Activated naive CD8-positive, alpha-beta T cell treated with anti-CD3 and anti-CD28 coated beads, Interleukin-2, amount 50 U/mL, for 16 hours (primary cell): ENCODE measurements at places on chromosomes 2 and 18.

- DNase-seq: no peak
Observed at GRCh38 chr2:78202366-78202765, 680.2 kb upstream of the LRRTM4 start.

- no peak for DNase-seq
Observed at GRCh38 chr2:29229640-29230039, 114.4 kb downstream of the CLIP4 start.

DNA sequence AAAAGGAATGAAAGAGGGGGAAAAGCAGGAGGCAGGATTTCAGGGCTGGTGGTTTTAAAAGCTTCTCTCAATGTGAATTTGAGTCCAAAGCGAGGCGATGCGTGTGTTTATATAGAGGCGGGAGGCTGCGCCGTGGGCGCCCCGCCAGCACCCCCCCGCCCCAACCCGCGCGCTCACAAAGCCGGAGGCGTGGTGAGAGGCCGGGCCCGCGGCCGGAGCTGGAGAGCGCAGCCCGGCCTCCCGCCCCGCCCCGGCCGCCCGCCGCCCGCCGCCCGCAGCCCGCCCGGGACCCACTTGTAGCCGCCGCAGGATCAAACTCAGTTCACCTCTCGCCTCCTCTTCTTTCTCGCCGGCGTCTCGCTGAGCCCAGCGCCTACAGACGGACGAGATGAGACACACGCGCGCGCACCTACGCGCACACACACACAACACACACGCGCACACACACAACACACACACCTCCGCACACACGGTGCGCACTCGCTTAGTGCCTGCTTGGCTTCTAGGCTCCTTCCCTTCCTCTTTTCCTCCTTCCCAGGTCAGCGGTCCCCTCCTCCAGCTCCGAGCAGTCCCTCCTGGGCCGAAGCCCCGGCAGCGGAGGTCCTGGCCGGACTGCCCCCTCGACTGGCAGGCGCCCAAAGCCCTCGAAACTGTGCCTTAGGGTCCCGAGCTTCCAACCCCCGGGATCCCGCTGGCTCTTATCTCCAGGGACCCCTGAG lies 1.3 kb upstream of the CYP26B1 start:
- no peak for DNase-seq

DNA sequence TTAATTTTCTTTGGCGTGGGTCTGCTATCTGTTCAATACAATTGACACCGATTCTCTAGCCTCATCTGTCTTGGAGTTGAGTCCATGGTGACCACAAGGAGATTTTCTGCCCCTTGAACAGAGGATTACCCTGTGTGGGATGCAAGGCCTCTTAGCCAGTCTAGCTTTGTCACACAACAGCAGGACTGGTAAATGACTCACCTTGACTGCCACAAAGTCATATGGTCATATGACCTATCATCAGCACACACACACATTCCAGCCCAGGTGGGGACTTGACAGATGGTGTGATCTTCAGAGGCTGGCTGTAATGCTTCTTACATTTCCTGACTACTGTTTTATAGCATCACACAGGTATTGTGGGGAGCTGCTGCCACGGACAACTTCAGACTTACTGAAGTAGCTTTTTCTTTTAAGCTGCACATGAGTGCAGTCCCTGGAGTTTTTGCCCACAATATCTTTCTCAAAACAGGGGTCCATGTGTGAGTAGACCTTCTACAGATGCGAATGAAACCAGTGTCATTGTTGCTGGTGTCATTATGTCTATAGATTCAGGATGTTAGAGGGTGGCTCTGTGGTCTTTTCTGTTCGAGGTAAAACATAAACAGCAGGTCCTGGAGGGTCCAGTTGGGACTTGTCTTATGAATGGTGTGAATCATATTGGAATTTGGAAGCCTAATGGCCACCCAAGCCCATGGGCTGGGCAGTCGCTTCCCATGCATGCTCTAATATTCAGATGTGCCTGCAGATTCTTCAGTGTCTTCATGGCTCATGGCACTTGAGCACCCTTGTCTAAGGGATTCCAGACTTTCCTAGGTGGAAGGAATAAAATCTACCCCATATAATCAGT lies 18.6 kb upstream of the ACOXL start:
- DNase-seq: no peak

- no peak for DNase-seq
Observed at GRCh38 chr2:168603439-168603961, 147.4 kb downstream of the CERS6 start.

GRCh38 chr2:10741139-10741538 lies 19.7 kb downstream of the ATP6V1C2 start:
- DNase-seq: no peak

GRCh38 chr2:102815285-102815684 lies 53.5 kb downstream of the TMEM182 start:
- no peak for DNase-seq

DNA sequence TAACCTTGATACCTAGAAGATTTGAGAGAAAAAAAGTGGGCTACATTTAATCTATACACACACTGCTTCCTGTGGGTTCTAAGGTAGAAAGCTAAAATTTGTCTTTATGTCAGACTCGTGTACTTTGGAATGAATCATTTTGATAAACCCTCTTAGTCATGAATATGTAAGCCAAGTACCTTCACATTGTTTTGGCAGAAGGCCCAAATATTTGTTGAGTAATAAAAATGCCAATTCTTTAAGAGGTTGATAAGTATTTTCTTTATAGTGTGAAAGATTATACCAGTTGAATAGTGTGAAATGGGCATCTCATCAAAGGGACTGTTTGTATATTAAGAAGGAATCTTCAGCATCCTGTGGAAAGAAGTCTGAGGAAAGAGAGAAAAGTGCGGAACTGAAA lies 1464.7 kb upstream of the ZEB2 start:
- no peak for DNase-seq

- DNase-seq: no peak
Observed at GRCh38 chr2:121944072-121944831, 188.8 kb downstream of the TSN start.

GRCh38 chr2:181054843-181055242 lies 74.4 kb downstream of the UBE2E3 start:
- no peak for DNase-seq

DNA sequence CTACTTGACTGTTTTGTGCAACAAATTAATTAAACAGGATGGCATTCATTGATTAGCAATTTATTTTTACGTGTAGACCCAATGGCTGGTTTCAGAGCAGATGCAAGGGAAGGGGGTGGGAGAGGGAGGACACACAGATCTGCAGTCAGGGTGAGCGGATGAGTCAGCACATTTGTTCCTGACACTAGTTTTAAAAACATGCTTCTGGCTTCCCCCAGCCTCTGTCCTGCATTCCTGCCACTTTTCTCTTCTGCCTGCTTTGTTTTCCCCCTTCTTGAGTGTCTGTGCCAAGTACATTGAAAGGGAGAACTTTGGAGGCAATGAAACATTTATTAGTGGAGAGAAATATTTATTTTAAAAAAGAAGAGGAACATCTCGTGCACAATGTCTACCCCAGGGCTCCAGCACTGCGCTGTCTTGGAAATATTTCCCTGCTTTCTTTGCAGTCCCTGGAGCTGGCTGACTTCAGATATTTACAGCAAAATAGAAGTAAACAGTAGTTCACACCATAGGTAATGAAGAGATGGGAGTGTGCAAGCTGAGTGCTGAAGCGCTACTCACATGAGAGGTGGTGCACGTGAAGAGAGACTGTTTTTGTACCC lies 52.2 kb downstream of the NRP2 start:
- DNase-seq: no peak

- no peak for DNase-seq
Observed at GRCh38 chr2:207871911-207872310, 102.2 kb upstream of the FZD5 start.

DNA sequence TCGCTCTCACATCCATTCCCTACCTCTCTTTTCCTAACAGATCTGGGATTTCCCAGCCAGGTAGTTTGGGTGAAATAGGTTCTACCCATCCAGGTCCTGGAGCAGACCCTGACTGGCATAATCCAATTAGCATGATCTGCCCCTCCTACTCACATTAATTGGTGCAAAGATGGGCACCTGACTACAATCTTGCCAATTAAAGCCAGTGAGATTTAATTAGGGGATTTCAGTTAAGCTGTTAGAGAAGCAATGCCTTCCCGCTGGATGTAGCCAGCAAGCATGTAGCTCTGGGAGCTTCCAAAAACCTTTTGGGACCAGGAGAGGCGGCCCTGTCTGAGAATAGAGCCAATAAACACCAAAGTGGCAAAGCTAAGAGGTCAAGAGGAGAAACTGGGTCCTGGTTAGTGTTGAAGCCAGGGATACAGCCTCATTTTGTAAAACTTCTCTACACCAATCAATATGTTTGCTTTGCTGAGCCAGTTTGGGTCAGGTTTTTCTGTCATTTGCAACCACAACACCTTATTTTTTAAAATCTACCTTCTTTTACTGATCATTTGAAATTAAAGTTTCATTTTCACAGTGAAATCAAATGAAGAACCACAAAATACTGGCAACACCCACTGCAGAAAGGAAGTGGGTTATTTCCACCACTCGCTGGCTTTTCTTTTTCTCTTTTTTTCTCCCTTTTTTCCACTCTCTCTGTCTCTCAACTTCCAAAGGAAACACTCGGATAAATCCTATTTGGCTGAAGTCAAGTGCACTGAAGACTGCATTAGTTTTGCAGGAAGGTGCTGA lies 3.2 kb upstream of the TTC39C start:
- no peak for DNase-seq

- no peak for DNase-seq
Observed at GRCh38 chr2:190119923-190120590, 57.5 kb upstream of the MSTN start.

DNA sequence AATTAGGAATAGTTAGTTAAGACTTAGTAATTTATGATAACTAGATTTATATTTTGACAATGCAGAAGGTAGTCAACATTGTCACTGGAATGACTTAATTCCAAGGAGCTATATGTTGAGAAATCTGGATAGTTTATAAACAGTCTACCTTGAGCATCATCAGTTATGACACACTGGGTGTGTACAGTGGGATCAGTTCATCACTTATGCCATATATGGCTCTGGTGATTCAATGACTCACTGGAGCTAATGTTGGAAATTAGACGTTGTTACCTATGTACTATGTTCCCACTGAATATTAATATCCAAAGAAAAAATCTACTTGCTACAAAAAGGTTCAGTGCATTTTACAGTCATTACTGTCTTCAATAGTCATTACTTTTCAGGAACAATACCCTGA lies 34.0 kb upstream of the ITPRID2 start:
- DNase-seq: no peak

DNA sequence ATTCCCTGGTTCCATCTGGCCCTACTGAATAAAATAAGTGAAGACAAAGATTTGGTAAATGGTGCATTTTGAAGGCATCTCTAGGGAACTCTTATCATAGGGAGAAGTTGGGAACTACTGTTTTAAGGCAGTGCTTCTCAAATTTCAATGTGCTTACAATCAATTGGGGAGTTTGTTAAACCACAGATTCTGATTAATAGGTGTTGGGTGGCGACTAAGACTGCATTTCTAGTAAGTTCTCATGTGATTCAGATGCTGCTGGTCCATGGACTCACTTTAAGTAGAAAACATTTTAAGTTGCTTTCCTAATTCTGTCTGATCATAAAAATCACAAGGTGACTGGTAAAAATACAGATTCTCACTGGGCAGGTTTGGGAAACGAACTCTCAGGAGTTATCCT lies 14.6 kb downstream of the FARSB start:
- no peak for DNase-seq

GRCh38 chr2:140424471-140424870 lies 1644.3 kb upstream of the NXPH2 start:
- no peak for DNase-seq

DNA sequence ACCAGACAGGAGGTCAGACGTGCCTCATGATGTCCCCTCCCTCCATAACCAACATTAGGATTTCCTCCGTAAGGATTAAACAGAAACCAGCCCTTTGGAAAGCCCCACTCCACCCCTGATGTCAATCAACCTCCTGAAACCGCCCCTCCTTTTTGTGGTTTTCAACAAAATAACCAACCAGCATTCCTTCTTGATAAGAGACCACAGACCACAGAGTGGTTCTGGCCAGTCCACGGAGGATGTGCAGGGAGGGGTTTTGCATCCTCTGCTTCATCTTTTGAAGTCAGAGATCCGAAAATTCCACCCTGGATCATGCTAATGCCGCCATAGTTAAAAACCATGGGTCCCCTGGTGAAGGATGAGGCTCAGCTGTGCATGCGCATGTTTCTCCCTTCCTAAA lies 180.0 kb upstream of the CCDC150 start:
- DNase-seq: no peak

- DNase-seq: no peak
Observed at GRCh38 chr2:208386541-208386940, 20.1 kb upstream of the PTH2R start.

GRCh38 chr2:198277181-198277580 lies 472.8 kb downstream of the PLCL1 start:
- DNase-seq: no peak

GRCh38 chr2:222423632-222424275 lies 589 bp upstream of the SGPP2 start:
- DNase-seq: no peak

GRCh38 chr2:105781274-105781978 lies 36.7 kb downstream of the NCK2 start:
- DNase-seq: no peak

DNA sequence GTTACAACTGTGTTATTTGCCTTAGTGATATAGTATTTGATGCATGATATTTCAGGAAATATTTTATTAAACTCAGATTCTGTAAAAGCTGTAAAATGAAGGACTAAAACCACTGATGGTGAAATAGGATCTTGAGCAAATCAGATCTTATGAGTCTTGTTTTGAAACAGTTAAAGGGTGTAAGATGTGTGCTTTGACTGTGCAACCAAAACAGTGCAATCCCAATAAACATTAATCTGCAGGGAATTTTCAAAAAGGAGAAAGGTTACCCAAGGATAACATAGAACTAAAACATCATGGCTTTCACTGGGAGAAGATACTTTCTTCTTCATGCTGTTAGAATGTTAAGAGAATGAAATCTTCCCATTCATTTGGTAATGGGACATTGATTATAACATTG lies 378.7 kb downstream of the PARD3B start:
- DNase-seq: no peak

DNA sequence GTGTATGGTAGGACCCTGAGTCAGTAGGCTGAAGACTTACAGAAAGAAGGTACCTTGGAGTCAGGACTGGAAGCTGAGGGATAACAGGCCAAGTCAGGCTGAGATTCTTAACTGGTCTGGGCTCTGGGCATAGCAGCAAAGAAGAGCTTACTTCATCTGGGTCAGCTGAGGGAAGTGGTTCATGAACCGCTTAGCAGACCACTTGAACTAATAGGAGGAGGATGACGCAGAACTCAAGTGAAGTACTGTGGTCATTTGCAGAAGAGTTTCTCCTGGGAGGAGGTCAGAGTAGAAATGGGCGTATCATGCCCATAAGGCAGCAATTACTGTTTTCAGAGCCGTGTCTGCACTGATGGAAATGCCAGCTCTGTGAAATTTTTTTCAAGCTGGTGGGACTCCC lies 164.5 kb downstream of the LCLAT1 start:
- no peak for DNase-seq
